Neural progenitor cell (in vitro differentiated cells): ENCODE measurements at places on chromosomes 3 and 15. TPM values are rescaled to one million over a fixed set of nuclear protein-coding genes. Genes with fewer than 3 reads are reported as not detected.

GRCh38 chr15:101064795-101065569 is 145.8 kb downstream of the LRRK1 start:
- DNase-seq, result no peak

DNA sequence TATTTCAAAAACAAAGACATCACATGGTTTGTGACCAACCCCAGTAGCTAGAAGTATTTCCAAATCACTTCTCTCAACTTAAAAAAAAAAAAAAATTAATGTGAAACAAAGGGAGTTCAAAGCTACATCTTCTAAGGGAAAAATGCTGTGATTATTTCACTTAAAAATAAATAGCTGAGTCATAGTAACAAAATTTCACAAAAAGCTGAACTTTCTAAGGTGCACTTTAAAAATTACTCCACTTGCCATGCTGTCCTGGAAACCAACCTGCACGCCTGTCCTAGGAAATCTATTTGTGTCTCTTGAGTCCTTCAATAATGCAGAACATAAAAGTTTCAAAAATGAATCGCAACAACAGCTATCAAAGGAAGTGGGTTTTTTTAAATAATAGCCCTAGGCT is 1.8 kb downstream of the ACAP2 start:
- DNase-seq, result no peak

DNA sequence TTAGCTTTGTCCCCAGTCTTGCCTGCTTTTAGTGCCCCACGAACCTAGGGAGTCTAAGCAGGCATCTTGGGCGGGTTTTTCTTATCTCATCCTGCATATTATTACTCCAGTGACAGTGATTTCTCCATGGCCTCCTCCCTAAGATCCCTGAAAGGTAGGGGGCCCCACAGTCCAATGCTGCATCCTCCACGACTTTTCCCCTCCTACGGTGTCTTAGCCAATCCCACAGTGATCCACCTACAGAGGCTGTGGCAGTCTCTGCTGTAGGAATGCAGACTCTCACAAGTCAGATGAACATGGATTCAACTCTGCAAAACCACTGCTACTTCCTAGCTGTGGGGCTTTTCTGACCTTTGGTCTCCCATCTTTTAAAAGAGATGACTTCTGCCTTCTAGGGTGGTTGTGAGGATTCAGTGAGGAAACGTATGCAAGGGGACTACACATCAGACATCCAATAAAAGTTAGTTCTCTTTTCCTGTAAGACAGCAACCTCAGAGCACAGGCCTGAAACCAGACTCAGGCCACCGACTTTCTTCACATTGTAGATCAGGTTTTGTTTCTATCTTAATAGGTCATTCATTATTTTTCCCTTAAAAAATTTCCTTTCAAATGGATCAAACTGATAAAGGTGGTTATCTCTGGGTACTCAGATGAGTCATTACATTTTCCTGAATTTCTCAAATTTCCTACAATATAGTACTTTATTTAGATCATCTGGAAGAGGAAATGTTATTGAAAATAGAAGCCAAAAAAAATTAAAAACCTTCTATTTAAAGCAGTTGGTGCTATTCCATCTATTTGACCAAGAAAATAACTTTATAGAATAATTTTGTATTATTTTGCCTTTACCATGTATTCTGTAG is 23.2 kb downstream of the ILDR1 start:
- DNase-seq, result no peak

The CLDN11 gene
- total RNA-seq, result 1.6 and 2.0 TPM in 2 replicates

The FAM43A gene
- total RNA-seq, result 0.80 and 2.6 TPM in 2 replicates
